ENCODE measurements at places on chromosomes 7 and 10. TPM values are rescaled to one million over a fixed set of nuclear protein-coding genes. Genes with fewer than 3 reads are reported as not detected.

Gene SORCS1
- 0.99 TPM for total RNA-seq

Gene GDF2
- total RNA-seq = not detected

Gene PLAC9
- total RNA-seq = 44.2 TPM

Gene COMTD1
- total RNA-seq = 34.6 TPM

Gene VWA2
- total RNA-seq = 5.1 TPM

Gene STEAP4
- total RNA-seq = 105 TPM

Gene FXYD4
- 13.8 TPM for total RNA-seq

- DNase-seq = no peak
Measured at GRCh38 chr10:26478061-26478460, 39.9 kb downstream of the APBB1IP start.

DNA sequence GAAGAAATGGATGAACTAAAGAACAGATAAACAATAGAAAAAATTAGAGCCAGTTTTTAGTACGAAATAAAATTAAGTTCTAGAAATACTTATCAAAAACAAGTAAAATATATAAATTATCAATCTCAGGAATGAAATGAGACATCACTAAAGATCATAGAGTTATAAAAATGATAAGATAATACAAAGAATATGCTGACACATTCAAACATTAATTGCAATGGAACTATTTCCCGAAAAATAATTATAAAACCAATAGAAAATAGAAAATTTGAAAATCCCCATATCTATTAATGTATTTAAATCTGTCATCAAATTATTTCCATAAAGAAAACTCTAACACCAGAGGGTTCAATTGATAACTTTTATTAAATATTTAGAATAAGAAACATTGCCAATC, 458.1 kb upstream of the MBL2 start:
- DNase-seq = no peak

DNA sequence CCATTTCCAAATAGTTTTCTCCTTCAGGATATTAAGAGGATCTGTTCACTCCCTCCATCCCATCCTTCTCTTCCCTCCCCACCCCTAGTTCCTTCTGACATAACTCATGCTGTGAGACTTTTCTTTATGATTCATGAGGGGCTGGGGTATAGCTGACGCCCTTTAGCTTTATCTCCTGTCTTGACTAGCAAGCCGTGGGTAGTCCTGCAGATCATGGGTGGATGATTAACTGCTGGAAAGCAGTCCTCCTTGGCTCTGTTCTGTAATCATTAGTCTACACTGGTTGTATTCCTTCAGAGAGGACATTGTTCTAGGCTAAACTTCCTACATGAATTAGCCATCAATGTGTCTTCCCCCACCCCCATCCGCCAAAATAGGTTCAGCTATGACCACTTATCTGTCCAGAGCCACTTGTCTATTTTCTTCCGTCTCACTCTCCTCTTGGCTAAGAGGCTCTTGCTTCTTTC, 135.4 kb downstream of the LRRC4 start:
- DNase-seq = no peak

DNA sequence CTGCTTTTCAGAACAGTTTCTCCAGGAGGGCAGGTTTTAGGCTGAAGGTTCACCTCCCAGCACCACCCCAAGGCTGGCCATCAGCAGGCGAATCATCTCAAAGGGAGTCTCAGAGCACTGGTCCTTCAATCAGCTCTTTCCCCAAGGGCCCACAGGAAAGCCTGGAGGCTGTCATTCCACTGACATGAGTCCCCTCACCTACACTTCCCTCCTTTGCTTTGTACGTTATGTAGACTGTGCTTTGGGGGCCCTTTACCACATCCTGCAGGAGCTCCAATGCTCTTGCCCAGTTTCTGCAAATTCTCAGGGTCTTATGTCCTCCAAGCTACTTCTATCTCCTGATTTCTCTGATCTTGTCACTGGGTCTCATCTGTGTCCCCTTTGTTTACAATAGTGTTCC, 15.4 kb downstream of the WDFY4 start:
- no peak for DNase-seq

DNA sequence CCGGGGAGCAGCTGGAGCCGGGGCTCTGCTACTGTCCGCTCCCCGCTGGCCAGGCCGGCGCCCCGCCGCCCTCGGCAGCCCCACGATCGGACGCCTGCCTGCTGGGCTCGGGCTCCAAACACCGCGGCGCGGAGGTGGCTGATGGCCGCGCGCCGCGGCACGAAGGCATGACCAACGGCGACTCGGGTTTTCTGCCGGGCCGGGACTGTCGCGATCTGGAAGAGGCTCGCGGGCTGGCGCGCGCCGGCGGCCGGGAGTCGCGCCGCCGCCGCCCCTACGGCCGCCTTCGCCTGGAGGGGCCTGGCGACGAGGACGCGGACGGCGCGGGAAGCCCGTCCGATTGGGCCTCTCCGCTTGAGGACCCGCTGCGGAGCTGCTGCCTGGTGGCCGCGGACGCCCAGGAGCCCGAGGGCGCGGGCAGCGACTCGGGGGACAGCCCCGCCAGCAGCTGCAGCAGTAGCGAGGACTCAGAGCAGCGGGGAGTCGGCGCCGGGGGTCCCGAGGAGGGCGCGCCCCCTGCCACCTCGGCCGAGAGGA, 570 bp downstream of the TBC1D12 start:
- DNase-seq = no peak

- no peak for DNase-seq
Measured at GRCh38 chr10:118041316-118041715, 5.4 kb downstream of the RAB11FIP2 start.

GRCh38 chr10:115026056-115026745, 67.0 kb upstream of the ATRNL1 start:
- no peak for DNase-seq

- DNase-seq = no peak
Measured at GRCh38 chr7:82015751-82016150, 245.9 kb upstream of the HGF start.

DNA sequence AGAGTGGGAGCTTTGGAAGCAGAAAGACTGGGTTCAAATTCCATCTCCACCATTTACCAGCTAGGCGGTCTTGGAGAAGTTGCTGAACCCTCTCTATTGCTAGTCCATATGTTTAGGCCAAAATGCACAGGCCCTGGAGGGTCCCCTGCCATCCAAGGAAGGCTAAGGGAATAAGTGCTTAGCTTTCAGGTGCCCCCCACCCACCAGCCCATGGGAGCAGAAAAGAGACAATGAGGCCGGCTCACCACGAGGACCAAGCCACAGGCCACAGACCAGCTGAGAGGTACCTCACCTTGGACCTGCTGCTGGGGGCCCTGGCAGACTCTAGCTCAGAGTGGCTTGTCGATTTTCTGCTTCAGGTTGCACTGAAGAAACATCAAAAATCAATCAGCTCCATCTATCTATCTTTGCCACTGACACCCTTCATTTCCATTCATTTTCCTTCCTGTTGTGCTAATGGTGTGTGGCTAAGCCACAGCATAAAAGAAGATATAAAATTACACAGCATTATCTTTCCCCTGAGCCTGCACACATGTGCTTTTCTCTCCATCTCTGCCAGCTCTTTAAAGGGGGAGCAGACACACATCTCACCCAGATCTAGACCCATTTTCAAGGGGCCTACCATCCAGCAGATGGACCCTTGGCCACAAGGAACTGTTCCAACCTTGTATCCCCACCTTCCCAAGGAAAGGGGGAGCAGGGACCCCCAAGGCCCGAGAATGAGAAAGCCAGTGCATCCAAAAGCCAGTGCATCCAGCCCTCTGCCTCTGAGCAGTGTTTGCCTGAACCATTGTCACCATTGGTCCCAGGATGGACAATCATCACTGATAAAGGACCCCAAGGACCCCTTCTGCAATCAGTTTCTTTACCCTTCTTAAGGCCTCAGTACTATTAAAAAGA, 65.4 kb downstream of the GRID1 start:
- peak; percentile 19 for DNase-seq

GRCh38 chr10:118635674-118636402, 40.4 kb upstream of the PRLHR start:
- DNase-seq = no peak

GRCh38 chr10:101693978-101694673, 844 bp downstream of the FBXW4 start:
- peak; percentile 68 for DNase-seq

- DNase-seq = no peak
Measured at GRCh38 chr10:112382515-112383235, 8.8 kb downstream of the ACSL5 start.
